Left ventricle myocardium superior (tissue), 1 donor: ENCODE measurements at places on chromosomes 1 and 21.

- DNase-seq: no peak
Measured at GRCh38 chr1:181345146-181345545, 138.2 kb upstream of the CACNA1E start.

- no peak for DNase-seq
Measured at GRCh38 chr21:32015461-32016139, 142.8 kb downstream of the HUNK start.

GRCh38 chr1:31924839-31925238 is 13.3 kb downstream of the PTP4A2 start:
- no peak for DNase-seq

GRCh38 chr1:32743380-32744070 is 41.0 kb upstream of the SYNC start:
- no peak for DNase-seq

GRCh38 chr1:162996261-162996660 is 72.9 kb upstream of the RGS4 start:
- no peak for DNase-seq

- no peak for DNase-seq
Measured at GRCh38 chr1:57831624-57832023, 407.8 kb upstream of the DAB1 start.

DNA sequence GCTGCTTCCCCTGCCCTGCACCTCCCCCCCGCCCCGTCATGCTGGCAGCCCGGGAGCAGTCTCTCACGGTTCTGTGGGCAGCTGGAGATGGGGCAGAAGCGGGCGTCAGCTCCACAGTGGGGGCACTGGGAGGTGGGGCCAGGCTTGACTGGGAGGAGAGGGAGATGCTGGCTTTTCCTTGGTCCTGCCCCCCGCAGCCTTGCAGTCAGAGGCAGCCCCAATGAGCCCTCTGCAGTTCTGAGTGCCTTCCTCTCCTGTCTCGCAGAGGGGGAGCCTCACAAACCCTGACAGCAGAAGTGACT is 21.7 kb downstream of the ARHGEF10L start:
- no peak for DNase-seq
